ENCODE measurements at places on chromosomes 2 and 18.

GRCh38 chr18:3623769-3624545 is 174.0 kb downstream of the TGIF1 start:
- DNase-seq = peak; percentile 86

DNA sequence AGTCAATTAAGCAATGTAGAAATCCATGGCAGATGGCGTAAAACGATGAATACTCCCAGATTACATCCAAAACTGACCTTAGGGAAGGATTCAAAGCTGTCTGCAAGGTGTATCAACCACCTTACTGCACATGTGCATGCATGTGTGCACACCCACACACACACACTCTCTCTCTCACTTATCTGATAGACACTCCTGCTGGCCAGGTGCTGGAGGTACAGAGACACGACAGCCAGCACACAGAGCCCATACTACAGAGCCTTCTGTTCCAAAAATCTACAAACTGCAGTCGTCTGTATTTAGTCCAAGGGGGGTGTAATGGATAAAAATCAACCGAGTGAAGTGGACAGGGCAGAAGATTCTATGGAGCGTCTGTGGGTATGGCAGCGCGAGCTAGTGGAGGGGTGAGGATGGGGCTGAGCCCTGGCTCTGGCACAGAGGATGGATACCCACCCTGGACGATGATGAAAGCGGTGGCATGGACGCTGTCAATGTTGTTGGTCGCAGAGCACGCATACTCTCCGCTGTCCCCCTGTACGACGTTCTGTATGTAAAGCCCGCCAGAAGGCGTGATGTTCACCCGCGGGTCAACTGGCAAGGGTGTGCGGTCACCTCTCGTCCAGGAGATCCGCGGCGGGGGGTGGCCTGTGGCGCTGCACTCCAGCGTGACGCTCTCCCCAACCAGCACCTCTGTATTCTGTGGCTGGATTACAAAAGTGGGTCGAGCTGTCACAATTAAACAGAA is 78.4 kb downstream of the PXDN start:
- no peak for DNase-seq

DNA sequence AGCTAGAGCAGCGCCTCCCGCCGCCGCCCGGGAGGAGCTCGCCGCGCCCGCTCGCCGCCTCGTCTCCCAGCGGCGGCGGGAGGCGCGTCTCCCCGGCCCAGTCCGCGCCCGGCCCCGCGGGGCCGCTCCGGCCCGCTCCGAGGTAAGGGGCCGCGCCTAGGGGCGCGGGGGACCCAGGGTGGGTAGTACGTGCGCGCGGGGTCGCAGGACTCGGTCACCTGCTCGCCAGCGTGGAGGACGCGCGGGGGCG is 259 bp downstream of the NPAS2 start:
- no peak for DNase-seq

GRCh38 chr2:170247882-170248393 is 70.0 kb downstream of the MYO3B start:
- DNase-seq = no peak

DNA sequence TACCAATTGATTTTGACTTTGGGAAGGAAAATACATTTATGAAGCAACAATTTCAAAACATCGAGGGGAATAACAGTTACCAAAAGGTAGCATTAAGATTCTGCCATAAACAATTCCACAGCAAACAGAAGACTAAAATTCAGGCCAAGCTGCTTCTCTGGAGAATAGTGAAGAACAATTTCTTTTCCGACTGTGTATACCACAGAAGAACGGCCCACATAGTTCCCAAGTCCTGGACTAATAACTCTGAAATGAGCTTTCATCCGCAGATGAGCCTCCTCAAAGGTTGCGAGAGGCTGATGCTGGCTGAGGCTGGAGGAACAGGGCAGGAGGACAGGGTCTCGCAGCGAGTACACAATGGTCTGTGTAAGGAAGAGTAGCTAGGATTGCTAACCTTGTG is 278.9 kb upstream of the TCF4 start:
- DNase-seq = no peak

GRCh38 chr2:1567556-1568344 is 154.5 kb downstream of the TPO start:
- no peak for DNase-seq

DNA sequence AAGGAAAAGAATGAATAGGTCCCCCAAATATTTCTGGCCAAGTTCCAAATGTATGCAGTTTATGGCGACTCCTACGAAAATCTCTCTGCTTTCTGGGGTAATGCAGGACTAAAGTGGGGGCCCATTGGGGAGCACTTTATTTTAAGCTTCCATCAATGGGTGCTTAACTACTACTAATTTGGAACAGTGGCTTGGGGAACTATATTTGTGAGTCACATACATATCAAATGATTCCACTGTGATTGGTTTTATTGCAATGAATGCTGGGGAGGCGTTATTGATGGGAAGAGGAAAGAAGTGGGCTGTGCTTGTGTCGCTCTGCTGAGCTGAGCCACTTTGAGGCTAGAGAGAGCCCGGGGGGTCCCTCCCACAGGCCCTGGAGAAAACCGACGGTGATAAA is 560.4 kb upstream of the SALL3 start:
- no peak for DNase-seq

DNA sequence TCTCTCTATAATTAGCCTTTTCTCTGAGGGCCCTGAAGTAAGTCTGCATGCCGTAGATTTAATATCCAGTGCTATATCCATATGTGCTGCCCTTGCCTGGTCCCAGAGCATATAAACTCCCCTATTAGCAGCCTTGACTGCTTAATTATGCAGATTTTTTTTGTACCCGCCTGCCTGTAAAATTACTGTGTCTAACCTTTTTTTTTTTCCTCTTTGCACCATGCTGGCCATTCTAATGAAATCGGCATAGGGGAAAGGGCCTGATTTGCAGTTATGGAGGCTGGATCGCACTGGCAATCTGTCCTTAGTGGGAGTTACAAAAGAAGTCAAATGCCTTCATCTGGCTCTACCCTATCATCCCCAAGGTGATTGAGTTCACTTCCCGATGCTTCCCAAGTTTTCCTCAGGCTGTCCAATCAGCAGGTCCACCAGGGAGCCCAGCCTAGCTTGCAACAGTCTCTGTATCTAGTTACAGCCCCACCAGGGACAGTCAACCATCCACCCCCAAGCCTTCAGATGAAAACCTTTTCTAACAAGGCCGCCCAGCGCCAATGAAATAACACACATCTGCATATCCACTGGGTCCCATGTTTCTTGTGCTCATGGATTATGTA is 239.0 kb downstream of the ZNF521 start:
- no peak for DNase-seq
